ENCODE measurements at places on chromosomes 6 and 20. TPM values are rescaled to one million over a fixed set of nuclear protein-coding genes. Genes with fewer than 3 reads are reported as not detected.

GRCh38 chr20:3786126-3786484, 435 bp downstream of the CENPB start:
- DNase-seq, result peak; percentile 58

DNA sequence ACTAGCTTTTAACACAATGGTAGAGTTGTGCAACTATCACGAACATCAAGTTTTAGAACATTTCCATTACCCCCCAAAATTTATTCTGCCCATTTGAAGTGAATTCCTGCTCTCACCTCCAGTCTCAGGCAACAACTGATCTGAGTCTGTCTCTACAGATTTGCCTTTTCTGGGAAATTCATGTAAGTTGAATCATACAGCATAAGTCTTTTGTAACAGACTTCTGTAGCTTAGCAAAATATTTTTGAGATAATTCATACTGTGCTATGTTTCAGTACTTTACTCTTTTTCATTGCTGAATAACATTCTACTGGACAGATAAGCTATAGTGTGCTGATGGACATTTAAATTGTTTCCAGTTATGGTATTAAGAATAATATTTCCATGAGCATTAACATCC, 447.3 kb upstream of the GJE1 start:
- no peak for DNase-seq

DNA sequence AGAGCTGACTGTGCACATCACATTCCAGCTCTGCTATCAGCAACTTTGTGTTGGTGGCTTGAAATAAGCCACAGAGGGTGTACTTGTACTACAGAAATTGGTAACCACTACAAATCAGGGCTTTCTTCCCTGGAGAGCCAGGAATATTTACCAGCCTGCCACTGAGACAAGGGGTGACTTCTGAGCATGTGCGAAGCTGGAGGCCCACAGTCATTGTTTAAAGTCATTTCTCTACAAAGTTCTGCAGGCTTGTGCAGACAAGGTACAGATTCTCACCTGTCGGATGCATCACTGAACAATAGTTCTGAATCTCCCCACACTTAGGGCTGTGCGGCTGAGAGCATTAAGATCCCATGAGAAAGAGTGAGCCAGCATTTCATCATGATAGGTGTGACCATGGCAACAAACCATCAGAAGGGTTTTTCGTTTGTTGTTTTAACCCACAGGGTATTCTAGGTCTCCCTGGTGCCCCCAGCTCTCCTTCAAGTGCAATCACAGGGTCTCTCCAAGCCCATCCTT, 292.8 kb downstream of the CDC5L start:
- DNase-seq, result peak; percentile 39

GRCh38 chr6:125212377-125212776, 58.8 kb downstream of the TPD52L1 start:
- no peak for DNase-seq

DNA sequence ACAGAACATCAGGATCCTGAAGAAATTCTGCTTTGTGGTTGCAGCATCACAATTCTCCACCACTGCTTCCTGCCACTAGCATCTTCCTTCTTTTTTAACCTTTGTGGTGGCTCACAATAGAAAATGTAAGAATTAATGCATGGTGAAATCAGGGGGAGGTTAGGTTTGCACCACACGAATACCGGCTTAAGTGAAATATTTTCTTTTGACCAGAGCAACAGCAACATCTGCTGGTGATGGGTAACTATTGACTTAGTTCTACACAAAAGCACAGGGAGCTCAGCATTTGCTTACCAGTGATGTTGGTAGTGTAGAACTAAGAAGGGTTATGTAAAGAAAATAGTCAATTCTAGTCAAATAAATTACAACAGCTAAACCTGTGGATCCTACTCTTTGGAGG, 280.5 kb downstream of the SYNE1 start:
- no peak for DNase-seq

The BHLHE23 gene
- not detected for polyA plus RNA-seq

The ASIP gene
- polyA plus RNA-seq, result not detected

The CYP39A1 gene
- polyA plus RNA-seq, result 0.48 TPM

All from brain (organoid and tissue), 16 donors.